ENCODE measurements at places on chromosomes 1 and 21. TPM values are rescaled to one million over a fixed set of nuclear protein-coding genes. Genes with fewer than 3 reads are reported as not detected.
A peak's percentile ranks its signal among the peaks of the same experiment; 100 is the strongest.

LCE6A gene
- not detected for total RNA-seq

DNA sequence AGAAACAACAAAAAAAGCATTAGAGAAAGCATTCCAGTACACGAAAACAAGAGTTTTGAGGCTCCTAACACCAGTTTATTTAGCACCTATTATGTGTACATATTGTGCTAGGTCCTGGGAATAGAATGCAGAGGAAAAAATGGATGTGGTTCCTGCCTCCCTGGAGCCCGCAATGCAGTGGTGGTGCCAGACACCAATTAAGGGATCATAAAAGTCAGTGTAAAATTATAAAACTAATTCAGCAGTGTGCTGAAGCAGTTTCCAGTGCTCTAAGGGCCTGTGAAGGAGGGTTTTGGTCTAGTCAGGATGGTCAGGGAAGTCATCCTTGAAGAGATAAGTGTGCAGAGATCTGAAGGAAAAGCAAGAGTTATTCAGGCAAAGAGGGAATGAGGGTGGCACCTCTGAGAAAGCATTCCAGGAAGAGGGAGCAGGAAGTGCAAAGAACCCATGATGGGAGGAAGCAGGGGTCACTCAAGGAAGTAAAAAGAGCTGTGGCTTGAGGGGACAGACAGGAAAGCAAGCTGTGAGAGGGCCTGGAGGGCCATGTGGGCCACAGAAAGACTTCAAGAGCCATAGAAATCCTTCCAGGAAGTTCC is 65.2 kb upstream of the IFNLR1 start:
- DNase-seq = no peak

ELAVL4 gene
- total RNA-seq = not detected

DCST2 gene
- not detected for total RNA-seq

DNA sequence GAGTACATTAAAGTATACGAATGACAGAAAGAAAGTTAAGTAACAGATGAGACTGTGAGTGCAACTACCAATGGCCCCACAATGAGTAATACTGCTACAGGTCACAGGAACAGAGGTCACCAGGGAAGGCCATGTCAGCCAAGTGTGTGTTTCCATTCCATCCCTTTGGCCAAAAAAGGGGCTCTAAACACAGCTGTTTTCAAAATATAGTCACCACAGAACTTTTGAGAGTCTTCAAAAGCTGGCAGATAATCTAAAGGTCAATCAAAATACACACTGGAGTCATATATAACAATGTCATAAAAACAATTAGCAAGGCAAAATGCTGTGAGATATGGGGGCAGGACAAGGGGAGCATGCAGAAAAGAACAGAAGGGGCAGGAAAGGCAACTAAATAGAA is 10.2 kb downstream of the USP24 start:
- DNase-seq = no peak

GRCh38 chr21:34817821-34818661 is 149.2 kb downstream of the CLIC6 start:
- no peak for DNase-seq

DNA sequence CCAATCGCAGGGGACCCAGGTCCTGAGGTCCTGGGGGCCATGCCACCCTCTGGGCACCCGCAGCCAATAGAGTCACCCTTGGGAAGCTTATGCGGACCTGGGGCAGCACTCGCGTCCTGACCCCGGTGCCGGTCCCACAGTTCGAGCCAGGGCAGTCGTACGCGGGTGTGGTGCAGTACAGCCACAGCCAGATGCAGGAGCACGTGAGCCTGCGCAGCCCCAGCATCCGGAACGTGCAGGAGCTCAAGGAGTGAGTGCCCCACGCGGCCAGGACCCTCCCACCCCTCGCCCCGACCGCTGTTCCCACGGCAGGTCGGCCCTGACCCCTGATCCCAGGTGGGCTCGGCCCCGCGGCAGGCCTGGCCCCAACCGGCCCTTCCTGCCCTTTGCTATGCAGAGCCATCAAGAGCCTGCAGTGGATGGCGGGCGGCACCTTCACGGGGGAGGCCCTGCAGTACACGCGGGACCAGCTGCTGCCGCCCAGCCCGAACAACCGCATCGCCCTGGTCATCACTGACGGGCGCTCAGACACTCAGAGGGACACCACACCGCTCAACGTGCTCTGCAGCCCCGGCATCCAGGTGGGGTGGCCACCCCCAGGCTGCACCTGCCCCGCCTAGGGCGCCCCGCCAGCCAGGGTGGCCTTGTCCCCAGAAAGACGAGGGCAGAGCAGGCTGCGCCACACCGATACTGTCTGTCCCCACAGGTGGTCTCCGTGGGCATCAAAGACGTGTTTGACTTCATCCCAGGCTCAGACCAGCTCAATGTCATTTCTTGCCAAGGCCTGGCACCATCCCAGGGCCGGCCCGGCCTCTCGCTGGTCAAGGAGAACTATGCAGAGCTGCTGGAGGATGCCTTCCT is 20.5 kb downstream of the COL6A1 start:
- DNase-seq = peak; percentile 12

CHRM3 gene
- not detected for total RNA-seq

- no peak for DNase-seq
These were observed 14.6 kb downstream of the MTX1 start for GRCh38 chr1:155223047-155223446.

DNA sequence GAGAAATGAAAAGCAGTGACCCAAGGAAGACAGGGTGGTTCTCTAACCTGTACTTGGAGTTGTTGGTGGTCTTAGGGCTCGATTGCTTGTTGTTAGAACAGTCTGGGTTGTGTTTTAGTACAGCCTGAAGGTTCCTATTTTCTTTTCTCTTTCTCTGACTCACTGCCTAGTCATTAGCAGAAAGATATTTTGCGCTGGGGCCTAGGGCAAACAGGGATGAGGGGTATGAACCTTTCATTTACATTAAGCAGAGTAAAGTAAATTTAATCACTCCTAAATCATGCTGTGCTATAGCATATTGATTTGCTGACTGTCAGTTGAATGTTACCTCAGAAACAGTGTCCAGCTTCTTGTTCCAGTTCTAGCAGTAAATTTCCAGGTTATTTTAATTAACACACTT is 197.2 kb downstream of the RWDD3 start:
- DNase-seq = no peak

TEKT2 gene
- not detected for total RNA-seq

DNA sequence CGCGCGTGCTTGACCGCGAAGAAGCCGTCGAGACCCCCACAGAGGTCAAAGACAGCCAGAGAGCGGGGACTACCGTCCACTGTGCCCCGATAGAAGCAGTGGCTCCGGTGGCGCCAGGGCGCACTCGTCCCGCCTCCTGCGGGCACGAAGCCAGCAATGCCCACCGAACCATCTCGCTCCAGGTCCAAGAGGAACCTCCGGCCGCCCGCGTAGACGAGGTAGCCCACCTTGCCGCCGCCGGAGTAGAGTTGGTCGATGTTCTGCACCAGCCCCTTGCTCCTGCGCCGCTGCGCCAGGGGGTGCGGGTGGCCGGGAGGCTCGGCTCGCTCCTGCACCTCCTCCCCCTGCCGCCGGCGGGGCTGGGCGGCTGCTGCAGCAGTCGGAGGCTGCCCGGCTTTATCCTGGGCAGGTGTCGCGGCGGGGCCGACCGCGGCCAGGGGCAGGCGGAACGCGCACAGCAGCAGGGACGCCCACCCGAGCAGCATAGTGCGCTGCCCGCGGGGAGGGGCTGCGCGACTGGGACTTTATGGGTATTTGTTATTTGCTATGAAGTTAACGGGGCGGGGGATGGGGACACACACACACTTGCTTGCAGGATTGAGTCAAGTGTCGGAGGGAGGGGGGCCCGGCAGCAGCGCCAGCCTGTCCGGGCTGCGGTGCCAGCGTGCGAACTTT is 844 bp downstream of the ADAMTS5 start:
- peak; percentile 21 for DNase-seq

FAM151A gene
- not detected for total RNA-seq

DNA sequence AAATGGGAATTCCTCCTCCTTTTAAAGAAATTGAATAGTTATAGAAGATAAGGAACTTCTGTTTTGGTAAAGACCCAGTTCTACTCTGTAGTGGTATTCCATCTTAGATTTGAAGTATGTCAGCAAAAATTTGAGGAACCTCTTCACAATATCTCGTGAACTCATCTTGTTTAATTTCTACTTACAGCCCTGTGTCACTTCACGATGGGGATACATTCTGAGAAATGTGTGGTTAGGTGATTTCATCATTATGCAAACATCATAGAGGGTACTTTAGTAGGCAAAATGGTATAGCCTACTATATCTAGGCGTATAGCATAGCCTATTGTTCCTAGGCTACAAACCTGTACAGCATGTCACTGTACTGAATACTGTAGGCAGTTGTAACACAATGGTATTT is 36.0 kb downstream of the ALG6 start:
- no peak for DNase-seq

NR1I3 gene
- total RNA-seq = not detected

DNA sequence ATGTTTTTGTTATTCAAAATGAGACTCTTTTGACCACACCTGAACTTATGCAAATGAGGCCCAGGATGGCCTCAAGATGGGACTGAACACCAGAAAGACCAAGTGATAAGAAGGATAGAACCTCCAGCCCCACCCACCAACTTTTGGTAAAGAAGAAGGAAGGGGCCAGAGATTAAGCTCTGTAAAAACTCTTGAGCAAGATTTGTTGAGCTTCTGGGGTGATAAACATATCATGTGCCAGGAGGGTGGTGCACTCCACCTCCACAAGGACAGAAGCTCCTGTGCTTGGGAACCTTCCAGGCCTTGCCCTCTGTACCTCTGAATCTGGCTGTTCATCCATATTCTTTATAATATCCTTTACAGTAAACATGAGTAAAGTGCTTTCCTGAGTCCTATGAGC is 5.3 kb downstream of the RSPH1 start:
- DNase-seq = no peak

DNA sequence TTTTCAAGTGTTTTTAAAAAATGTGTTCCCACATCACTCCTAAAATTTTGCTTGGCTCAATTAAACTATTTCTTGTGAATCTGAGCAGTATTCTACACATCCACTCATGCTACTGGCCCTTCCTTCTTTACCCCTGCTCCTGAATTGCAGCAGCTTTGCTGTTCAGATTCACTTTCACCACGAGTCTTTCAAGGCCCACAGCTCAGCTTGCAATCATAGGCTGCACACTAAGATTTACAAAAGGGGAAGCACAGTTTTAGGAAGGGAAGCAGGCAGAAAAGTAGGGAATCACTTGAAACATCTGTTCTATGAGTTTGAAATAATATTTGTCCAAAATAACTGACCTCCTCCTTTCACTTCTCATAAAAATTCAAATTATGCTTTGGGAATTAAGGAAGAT is 70.9 kb upstream of the EDEM3 start:
- no peak for DNase-seq

DNA sequence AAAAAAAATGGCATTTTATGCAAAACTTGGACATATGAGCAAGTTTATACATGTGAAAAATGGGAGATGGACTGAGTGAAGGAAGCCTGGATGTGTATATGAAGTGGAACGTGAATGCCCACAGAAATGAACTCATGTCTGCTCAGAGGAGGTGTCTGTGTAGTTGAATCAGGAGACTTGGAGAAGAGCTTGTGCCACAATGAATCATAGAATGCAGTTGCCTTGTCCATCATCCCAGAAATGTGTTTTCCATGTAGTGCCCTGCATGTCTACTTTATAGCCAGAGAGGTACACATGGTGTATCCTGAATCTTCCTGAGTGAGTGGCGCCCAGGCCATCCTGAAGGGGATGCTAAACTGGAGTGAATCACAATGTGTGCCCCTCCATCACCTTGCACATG is 2.6 kb upstream of the ILDR2 start:
- DNase-seq = no peak

- no peak for DNase-seq
These were observed 304.3 kb upstream of the ESRRG start for GRCh38 chr1:217027403-217028080.

DNA sequence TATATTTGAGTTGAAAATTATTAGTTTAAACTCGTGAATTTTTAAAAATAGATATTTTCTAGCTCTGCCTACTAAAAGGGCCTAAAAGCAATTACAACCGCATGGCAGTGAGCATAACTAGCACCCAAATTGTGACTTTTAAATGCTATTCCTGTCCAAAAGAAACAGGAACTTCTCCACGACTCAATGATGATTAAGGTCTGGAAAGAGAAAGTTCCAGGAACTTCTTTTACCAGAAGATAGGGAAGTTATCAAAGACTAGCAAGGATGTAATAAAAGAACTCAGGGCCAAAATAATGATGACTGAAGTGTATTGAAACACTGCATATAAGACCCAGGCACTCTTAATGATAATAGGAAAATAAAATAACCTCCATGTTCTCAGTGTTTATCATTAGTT is 313.0 kb downstream of the PLPP3 start:
- no peak for DNase-seq

TDRD5 gene
- total RNA-seq = not detected

DNA sequence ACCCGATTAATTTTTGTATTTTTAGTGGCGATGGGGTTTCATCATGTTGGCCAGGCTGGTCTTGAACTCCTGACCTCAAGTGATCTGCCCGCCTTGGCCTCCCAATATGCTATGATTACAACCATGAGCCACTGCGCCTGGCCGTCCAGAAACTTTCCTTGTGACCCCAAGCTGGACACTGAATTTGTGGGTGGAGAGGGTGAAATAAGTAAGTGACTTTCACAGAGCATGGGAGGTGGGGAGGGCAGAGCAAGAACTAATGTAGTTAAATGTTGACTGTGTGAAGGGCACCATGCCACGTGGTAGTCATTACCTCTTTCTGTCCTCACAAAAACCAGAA is 2.7 kb upstream of the UTP11 start:
- DNase-seq = peak; percentile 39

- DNase-seq = peak; percentile 69
These were observed 139.9 kb downstream of the DHRS3 start for GRCh38 chr1:12477936-12478611.

GRCh38 chr1:182781841-182782586 is 7.6 kb upstream of the NPL start:
- DNase-seq = peak; percentile 62

TMOD4 gene
- 315 TPM for total RNA-seq
